Neuronal stem cell (in vitro differentiated cells): ENCODE measurements at places on chromosomes 16 and 17.

DNA sequence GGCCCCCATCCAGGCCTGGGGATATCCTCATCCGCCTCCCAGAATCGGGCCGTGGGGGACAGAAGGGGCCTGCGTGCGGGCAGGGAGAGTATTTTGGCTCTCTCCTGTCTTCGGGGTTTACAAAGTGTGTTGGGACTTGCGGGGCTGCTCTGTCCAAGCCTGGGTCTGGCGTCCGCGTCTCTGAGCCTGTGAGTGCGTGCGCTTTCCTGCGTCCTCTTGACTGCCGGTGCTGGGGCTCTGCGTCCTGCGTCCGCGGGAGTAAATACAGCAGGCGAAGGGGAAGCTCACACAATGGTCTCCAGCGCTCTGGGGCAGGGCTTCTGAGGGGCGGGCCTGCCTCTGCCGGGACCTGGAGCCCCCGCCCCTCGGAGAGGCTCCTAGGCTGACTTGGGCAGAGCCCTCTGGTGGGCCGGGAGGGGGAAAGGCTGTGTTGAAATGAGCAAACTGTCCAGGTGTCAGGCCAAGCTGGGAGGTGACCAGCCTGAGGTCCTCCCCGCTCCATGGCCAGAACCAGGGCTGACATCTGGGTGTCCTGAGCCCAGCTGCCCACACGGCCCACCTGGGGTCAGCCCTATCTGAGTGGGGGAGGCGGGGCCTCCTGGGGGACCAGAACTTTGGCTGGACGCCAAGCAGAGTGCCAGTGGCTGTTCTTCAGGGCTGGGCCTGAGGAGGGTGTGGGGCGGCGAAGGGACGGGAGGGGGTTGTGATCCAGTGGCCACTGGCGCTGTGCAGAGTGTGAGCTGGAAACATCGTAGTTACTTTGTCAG is 233.6 kb downstream of the SEC14L1 start:
- peak overlapping the region; percentile 96 for H3K4me3 ChIP-seq
- H3K36me3 ChIP-seq = no peaks in the 10 kb centered on the region
- H3K4me1 ChIP-seq = peaks cover 41% of the 10 kb centered on the region
- peak; percentile 83 for DNase-seq
- no peaks in the 10 kb centered on the region for H3K27me3 ChIP-seq
- H3K27ac ChIP-seq = peak overlapping the region; percentile 88

GRCh38 chr17:80287038-80287437 is 26.4 kb downstream of the RNF213 start:
- DNase-seq = no peak
- H3K27ac ChIP-seq = no peak overlapping the region
- peaks cover 4% of the 10 kb centered on the region for H3K4me1 ChIP-seq
- H3K27me3 ChIP-seq = no peaks in the 10 kb centered on the region

DNA sequence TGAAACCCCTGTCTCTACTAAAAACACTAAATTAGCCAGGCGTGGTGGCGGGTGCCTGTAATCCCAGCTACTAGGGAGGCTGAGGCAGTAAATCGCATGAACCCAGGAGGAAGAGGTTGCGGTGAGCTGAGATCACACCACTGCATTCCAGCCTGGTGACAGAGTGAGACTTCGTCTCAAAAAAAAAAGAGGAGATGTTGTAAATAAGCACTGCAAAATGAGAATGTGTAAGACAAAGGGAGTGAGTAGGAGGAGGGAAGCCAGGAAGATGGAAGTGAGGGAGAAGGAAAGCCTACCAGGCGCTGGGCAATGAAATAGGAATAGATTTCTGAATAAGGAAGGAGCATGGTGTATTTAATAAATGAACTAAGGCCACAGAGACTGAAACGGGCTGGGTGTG is 8.7 kb upstream of the PRPF8 start:
- DNase-seq = no peak
- no peaks in the 10 kb centered on the region for H3K27me3 ChIP-seq
- H3K27ac ChIP-seq = no peak overlapping the region

- no peak overlapping the region for H3K4me3 ChIP-seq
- DNase-seq = no peak
- H3K27me3 ChIP-seq = no peaks in the 10 kb centered on the region
- peaks cover 98% of the 10 kb centered on the region for H3K36me3 ChIP-seq
- no peaks in the 10 kb centered on the region for H3K4me1 ChIP-seq
Observed at GRCh38 chr16:24820522-24820921, 25.2 kb upstream of the SLC5A11 start.

DNA sequence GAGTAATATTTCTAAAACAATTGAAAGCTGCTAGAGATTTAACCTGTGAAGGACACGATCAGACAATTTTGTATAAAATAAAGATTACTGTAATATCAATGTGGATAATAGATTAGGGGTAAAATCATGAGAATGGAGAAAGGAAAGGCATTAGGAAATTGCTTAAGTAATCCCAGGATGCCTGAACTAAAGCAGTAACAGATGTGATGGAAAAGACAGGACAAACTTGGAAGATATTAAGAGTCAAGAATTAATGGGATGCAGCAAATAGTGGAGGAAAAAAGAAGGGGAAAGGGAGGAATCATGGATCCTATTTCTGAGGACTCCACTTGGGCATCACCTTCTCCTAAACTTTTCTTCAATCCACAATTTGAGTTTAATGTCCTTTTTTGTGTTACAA is 437.1 kb upstream of the PMFBP1 start:
- no peak overlapping the region for H3K4me3 ChIP-seq
- no peaks in the 10 kb centered on the region for H3K4me1 ChIP-seq
- no peak for DNase-seq
- no peak overlapping the region for H3K27ac ChIP-seq

DNA sequence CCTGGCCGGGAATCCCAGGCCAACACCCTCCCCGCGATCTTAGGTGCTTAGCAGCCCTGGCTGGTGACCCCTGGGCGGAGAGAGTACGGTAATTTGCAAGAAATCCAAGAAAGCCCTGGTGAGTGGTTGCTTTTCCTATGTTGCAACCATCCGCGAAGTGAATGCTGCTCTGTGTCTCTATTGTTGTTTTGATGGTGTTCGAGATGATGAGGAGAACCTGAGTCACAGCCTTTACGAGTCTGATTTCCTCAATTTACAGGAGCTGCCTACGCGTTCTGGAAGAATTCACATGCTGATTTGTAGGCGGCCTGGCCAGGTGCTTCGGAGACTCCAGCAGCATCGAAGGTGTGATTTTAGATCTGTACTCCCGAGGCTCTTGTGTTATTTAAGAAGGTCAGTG is 63.3 kb downstream of the TMEM235 start:
- no peak for DNase-seq
- no peaks in the 10 kb centered on the region for H3K36me3 ChIP-seq
- no peaks in the 10 kb centered on the region for H3K27me3 ChIP-seq
- H3K27ac ChIP-seq = no peak overlapping the region
- H3K4me1 ChIP-seq = peaks cover 9% of the 10 kb centered on the region

DNA sequence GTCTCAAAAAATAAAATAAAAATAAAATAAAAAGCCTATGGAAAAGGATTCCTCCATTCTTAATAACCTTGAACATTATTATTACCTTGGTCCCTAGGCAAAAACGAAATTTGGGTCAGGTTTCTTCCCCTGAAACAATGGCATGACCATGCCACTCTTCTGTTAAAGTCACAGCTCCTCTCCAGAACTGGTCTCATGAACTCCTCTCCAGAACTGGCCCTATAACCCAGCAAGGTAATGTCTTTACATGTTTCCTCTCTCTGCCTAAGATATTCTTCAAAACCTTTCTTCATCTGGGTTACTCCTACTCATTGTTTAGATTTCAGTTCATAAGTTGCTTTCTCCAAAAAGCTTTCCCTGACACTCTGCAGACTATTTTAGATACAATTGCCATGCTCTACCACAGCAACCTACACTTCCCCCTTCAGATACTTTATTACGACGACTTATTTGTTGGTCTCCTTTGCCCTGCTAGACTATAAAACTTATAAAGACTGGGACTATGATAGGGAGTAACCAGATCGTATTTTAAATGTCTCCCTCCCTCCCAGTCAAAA is 13.5 kb downstream of the TRIM37 start:
- H3K27me3 ChIP-seq = no peaks in the 10 kb centered on the region
- no peak overlapping the region for H3K27ac ChIP-seq
- H3K4me3 ChIP-seq = no peak overlapping the region
- no peaks in the 10 kb centered on the region for H3K4me1 ChIP-seq
- H3K36me3 ChIP-seq = peaks cover 20% of the 10 kb centered on the region

- no peaks in the 10 kb centered on the region for H3K4me1 ChIP-seq
- H3K27ac ChIP-seq = no peak overlapping the region
- DNase-seq = peak; percentile 48
- peaks cover 84% of the 10 kb centered on the region for H3K27me3 ChIP-seq
- H3K4me3 ChIP-seq = peak overlapping the region; percentile 17
- H3K36me3 ChIP-seq = no peaks in the 10 kb centered on the region
Observed at GRCh38 chr16:86508947-86509758, 1.2 kb upstream of the FOXF1 start.

DNA sequence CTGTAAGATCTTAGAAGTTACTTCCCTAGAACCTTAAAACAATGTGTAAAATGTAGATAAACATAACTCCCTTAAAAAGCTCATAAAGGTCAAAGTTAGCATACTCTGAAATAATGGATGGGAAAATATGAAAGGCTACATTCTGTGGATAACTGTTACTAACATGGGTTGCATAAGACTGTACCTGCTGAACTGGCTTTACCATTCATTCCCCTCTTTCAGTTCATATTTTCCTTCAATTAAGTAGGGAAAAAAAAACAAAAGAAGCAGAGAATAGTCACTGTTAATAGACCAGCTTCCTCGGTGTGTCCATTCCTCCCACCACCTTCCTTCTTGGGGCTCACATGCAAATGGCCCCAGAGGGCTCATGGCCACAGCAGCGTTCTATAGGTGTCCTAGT is 7.5 kb upstream of the MEIOB start:
- no peak overlapping the region for H3K4me3 ChIP-seq
- no peaks in the 10 kb centered on the region for H3K27me3 ChIP-seq
- no peak for DNase-seq
- no peak overlapping the region for H3K27ac ChIP-seq

DNA sequence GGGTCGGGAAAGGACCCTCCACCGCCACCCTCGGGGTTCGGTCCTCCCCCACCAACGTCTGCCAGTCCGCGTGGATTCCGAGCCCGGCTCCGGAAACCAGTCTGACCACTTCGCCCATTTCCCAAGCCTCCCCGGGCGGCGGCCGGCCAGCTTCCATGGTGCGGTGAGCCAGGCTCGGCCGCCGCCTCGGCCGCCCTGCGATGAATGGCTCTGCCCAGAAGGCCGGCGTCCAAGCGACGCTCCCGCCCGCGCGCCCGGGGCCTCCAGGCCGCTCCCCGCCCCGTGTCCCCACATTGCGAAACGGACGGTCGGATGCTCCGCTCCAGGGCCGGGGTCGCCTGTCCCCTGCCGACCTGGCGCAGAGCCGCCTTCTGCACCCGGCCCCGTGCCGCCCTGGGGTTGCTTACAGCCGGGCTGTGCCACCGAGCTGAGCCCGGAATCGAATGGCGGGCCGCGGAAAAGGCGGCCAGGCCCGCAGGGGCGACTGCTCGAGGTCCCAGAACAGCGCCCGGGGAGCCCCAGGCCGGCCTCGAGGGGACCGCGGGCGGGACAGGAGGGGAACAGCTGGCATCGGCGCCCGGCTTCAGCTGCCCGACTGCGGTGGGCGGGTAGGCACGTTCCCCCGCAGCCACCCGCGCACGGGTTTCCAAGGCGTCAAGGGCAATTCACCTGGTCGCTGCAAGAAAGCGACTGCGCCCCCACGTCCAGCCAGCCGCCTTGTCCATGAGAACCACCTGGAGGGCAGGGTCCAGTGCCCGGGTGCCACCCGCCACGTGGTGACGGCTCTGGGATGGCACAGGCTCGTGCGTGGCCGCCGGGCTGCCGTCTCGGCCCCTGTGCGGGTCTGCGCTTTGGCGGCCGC is 18.3 kb upstream of the CBX8 start:
- peaks cover 73% of the 10 kb centered on the region for H3K27me3 ChIP-seq
- peaks cover 24% of the 10 kb centered on the region for H3K4me1 ChIP-seq
- no peak overlapping the region for H3K4me3 ChIP-seq
- H3K27ac ChIP-seq = no peak overlapping the region

DNA sequence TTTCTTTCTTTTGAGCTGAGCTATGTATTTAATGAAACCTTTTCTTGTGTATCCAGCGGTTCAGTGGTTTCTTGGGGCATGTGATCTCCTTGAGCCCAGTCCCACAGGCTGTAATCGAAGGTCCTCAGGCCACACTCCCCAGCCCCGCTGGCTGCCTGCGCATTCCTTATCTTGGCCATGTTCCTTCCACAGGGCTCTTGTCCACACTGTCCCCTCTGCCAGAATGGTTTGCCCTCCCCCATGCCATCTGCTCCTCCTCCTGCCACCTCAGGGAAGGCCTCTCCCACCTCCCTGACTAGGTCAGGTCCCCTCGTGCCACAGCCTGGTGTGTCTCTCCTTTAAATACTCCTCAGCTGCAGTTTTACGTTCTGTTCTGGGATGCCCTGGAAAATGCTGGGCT is 12.1 kb upstream of the NLRC5 start:
- H3K27ac ChIP-seq = no peak overlapping the region
- no peaks in the 10 kb centered on the region for H3K27me3 ChIP-seq
- DNase-seq = no peak
- no peak overlapping the region for H3K4me3 ChIP-seq
- peaks cover 8% of the 10 kb centered on the region for H3K4me1 ChIP-seq

DNA sequence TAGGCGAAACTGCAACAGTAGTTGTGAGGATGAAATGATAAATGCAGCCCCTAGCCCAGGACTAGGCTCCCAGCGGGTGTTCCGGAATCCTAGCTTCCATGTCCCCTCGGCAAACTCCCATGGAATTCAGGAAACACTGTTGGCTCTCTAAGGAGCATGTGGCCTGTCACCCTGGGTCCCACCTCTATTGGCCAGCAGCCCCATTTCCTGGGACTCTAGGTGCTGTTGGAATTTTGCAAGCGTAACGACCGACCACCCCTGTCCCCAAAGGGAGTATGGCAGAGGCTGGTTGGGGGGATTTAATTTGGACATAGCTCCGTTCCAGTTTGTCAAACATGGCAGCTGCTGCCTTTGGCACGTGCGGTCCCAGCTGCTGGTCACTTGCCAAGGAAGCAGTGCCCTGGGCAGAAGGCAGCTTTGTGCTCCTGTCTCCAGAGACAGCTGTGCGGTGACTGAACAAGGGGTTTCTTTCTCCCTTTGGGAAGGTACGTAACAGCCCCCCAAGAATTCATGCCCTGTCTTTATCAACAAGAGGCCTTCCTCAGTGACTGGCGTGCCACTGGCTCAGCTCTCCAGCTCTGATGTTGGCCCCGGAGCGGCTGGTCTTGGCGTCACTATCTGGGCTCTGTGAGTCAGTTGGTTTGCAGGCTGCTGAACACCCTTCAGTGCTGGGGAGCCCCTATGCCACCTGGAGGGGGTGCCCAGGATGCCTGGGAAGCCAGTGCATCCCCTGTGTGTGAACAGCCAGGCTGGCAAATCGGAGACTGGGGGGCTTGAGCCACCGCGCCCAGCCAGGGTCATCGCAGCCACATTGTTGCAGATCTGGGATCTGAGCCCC is 235.2 kb upstream of the TNRC6C start:
- H3K27ac ChIP-seq = no peak overlapping the region
- H3K4me1 ChIP-seq = peaks cover 16% of the 10 kb centered on the region
- no peak overlapping the region for H3K4me3 ChIP-seq
- H3K27me3 ChIP-seq = peaks cover 3% of the 10 kb centered on the region
- DNase-seq = no peak
- H3K36me3 ChIP-seq = no peaks in the 10 kb centered on the region

GRCh38 chr17:79993390-79994227 is 42.1 kb downstream of the TBC1D16 start:
- no peak overlapping the region for H3K4me3 ChIP-seq
- no peak for DNase-seq
- no peaks in the 10 kb centered on the region for H3K27me3 ChIP-seq
- peaks cover 5% of the 10 kb centered on the region for H3K4me1 ChIP-seq
